ENCODE measurements at places on chromosomes 4 and X.
A peak's percentile ranks its signal among the peaks of the same experiment; 100 is the strongest.

DNA sequence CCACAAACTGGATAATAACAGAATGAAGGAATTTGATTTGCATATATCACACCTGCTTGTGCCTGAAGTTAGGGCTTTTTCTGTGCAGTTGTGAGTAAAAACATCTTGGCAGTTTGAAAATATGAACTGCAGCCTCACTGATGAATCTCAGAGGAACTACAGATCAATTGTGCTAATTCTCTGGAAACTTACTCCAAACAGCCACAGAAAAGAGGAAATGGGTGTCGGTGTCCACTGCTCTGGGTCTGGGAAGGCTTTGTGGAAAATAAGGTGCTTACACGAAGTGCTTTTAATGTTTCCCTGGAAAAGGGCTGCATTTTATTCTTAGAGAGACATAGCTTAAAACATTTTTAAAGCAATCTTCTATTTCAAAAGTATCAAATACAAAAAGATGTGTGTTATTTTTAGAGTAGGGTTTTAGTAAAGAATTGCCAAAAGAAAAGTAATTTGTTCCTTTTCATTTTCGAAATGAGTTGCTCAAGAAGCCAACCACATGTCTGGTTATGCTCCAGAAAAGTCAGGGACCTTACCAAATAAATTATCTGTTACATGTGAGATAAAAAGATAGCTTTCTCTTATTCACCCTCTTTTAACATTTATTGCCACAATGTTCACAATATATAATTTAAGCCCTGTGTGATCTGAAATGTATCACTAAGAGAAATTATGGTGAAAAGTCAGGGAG, 240.1 kb downstream of the FRAS1 start:
- DNase-seq, result peak; percentile 68

GRCh38 chrX:120274958-120275357, 24.3 kb downstream of the ZBTB33 start:
- no peak for DNase-seq

GRCh38 chr4:90317785-90318184, 190.6 kb downstream of the CCSER1 start:
- DNase-seq, result peak; percentile 95

- DNase-seq, result no peak
Measured at GRCh38 chrX:121151293-121151692, 103.9 kb downstream of the GLUD2 start.

DNA sequence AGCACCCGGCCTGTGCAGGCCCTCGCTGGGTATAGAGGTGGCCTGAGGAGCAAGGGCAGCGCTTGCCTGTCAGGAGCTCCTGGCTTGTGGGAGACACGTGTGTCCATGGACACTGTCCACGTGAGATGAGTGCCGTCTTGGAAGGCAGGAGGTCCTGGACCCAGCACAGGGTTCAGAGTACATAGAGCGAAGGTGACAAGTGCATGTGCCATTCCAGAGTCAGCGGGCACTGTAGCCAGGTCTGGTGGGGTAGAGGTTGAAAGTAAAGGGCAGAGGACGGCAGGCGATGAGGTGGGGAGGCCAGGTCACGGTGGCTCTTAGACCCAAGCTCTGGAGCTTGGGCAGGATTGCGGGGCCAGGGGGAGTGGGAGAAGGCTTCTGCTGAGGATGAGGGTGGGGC, 28.4 kb upstream of the TADA2B start:
- no peak for DNase-seq

DNA sequence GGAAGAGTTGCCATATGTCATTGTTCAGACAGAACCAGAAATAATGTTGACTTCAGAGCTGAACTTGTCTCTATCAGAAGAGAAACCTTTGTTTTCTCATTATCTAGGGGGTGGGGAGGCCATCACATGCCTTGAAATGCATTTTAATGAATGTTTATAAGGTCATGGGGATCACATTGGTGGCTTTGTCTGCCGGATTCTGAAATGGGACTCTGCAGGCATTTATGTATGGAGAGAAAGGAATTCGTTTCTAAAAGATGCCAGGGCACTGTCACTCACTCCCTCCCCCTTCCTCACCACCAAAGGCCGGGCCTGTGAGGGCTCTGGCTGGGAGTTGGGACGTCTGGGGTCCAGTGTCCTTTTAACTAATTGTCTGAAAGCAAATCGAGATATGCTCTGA, 102.2 kb downstream of the MAMLD1 start:
- DNase-seq, result no peak

- DNase-seq, result no peak
Measured at GRCh38 chrX:100076031-100076430, 334.0 kb downstream of the PCDH19 start.

- no peak for DNase-seq
Measured at GRCh38 chr4:815464-816146, 10.3 kb downstream of the CPLX1 start.

- DNase-seq, result no peak
Measured at GRCh38 chr4:110619463-110620247, 3.2 kb downstream of the PITX2 start.

DNA sequence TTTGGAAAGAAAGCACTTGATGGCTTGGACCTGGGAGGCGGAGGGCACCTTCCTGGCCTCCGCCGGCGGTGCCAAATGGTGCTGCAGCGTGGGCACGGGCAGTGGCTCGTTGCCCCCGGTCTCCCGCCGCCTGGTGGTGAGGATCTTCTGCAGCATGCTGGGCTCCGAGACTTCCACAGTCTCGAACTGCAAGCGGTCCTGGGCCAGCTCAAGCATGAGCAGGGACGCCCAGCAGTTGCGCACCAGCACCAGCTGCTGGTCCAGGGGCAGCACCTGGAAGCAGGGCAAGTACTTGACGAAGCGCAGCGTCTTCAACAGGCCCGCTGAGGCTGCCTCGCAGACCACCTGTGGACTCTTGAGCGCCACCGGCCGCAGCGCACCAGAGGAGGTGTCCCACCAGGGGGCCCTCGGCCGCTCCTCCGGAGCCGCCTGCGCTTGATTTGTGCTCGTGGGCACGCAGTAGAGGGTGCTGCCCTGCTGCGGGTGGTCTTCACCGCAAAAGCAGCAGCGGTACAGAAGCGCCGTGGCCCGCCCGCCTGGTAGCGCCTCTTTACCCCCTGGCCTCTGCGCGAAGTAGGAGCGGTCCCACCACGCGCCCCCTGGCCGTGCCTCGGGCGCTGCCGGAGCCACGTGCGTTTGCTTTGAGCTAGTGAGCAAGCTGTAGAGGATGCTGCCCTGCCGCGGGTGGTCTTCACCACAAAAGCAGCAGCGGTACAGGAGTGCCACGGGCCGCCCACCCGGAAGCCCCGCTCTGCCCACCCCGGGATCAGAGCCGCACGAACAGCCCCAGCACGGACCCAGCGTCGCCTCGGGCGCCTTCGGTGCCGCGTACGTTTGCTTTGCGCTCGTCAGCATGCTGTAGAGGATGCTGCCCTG, 689 bp downstream of the NR0B1 start:
- peak; percentile 15 for DNase-seq

GRCh38 chrX:23616361-23616760, 50.9 kb upstream of the PRDX4 start:
- DNase-seq, result peak; percentile 34

- DNase-seq, result peak; percentile 29
Measured at GRCh38 chrX:39957816-39958566, 139.8 kb downstream of the BCOR start.

- DNase-seq, result no peak
Measured at GRCh38 chr4:174559894-174560293, 37.6 kb upstream of the HPGD start.

DNA sequence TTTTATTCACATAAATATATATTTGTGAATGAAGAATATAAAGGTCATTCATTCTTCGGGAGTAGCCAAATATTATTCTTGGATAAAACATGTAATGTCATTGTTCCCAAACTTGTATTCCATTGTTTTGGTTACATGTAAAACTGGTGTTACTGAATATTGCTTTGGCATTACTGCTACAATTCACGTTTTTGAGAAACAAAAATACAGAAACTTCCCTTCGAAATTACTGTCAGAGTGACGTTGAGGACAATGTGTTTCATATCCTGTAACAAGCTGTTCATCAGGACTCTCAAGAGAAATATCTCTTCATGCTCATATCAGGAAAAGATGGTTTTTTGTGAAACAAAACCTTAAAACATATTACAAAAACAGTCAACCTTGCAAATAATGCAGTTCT, 258.9 kb upstream of the DDX53 start:
- DNase-seq, result no peak
